ENCODE measurements at places on chromosomes 6 and 20.

DNA sequence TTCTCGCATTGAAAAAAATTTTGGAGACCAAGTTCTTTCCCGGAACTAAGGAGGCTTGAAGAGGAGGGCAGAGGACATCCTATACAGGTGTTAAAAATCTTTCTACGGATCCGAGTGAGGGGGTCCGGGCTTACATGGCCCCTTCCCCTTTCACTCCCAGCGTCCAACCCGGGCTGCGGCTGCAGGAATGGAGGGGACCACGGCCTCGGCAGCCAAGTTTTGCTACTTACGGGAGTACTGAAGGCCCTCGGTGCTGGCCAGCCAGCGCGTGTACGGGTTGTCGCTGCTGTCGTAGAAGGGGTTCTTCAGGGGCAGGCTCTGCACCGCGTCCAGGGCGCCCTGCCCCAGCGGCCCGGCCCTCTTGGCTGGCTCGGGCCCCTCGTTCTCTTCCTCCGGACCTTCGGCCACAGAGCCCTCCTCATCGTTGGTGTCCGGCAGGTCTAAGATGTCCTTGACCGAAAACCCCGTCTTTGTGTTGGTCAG lies 642 bp downstream of the NKX2-2 start:
- no peak for DNase-seq

DNA sequence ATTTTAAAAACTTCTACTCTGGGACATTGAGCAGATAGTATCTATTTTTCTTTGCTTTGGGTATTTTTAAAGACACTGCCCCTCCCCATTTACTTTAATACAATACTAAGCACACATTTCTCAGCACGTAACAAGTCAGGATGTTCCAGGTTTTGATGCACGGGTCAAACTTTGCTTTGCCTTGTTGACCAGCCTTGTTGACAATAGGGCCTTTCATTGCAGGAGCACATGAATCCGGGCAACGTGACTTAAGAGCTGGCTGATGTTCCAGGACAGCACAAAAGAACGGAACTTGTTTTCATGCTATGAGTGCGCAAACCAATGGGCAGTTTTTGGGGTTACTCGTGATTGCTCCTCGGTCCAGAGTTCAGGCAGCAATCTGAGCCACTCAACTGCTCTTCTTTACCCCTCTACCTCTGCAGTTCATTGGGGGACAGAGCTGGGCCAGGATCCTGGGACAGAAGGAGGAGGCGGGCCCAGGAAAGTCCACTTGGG lies 78.6 kb upstream of the SLC22A16 start:
- no peak for DNase-seq

GRCh38 chr6:126540161-126540560 lies 200.2 kb downstream of the CENPW start:
- DNase-seq: no peak

- peak; percentile 73 for DNase-seq
These were observed 3.7 kb upstream of the NEDD9 start for GRCh38 chr6:11236076-11236750.

GRCh38 chr6:104639668-104640067 lies 220.1 kb downstream of the HACE1 start:
- DNase-seq: no peak

DNA sequence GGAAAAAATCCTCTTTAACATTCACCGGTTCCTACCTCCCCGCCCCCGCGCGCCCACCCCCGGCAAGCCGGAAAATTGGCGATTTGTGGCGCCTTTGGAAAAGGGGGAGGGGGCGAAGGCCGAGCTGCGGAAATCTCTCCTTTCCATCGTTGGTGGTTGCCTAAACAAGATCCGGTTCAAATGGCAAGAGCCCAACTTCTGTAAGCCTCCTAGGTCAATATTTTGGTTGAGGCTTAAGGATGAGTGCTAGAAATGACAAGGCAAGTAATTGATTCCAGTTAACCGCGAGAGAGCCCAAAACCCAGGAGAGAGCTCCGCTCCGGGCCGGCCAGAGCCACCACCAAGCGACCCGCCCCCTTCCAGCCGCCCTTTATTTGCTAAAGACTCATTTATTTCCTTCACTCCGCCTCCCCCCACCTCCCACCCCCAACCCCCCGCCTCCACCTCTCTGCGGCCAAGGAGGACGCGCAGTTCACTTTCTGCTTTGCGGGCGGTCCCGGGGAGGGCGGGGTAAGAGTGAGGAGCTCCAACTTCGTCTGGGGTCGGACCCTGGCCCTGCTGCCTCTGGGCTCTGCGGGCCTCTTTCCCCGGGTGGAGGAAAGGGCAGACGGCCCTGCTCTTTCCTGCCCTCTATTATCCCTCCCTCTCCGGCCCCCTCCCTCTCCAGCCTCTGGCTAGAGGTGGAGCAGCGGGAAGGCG lies 838 bp upstream of the NKX2-2 start:
- no peak for DNase-seq

GRCh38 chr6:126461045-126461444 lies 121.1 kb downstream of the CENPW start:
- no peak for DNase-seq
